ENCODE measurements at places on chromosomes 12 and 14.

DNA sequence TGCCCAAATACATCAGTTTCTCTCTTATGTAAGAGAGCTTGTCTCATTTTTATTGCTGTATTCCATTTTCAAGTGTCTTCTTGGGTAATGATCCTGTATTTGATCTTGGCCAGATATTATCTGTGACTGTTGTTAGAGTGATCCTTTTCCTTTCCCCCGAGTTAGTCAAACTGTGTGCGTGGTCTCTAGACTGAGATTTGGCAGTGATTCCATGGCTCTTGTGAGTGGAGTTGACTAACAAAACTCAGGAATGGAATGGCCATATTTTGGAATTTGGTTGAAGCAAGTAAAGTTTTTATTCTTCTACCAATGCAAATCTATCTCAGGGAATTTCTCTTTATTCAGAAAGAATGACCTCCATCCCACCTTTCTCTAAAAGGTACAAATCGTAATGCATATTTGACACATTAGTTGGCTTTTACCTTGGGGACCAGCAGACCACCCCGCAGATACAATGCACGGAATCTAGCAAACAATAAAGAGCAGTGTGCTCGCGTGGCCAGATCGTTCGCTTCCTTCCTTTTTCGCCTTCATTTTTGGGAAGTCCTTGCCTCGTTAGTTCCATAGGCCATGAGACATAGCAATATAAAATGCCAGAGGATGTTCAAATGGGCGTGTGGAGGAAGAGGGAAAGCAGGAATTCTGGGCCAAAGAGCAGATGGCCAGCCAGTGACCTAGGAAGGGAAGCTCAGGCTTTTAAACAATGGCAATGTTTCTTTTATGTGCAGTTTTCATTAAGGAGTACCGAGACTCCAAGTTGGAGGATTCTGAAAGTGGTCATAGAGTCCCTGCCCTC is 24.4 kb downstream of the ETV6 start:
- no peak for DNase-seq

DNA sequence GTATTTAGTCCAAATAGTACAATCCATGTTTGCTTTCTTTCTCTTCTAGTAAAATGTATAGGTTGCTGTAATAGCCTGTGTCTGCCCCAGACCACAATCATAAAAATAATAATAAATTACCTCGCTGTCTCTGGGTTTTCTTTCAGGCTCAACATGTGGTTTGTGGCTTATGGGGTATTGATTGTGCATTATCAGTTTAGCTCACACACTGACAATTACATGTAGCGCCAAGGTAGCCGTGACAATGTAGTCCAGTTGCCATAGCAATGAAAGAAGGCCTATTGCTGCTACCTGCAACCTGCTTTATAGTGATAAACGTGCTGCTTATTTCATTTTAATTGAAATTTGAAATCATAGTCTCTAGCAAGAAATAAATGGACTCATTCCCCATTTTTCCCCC is 1009.8 kb downstream of the NRXN3 start:
- no peak for DNase-seq

- DNase-seq, result no peak
These were observed 5.9 kb downstream of the GSG1 start for GRCh38 chr12:13097491-13098011.

GRCh38 chr12:119211884-119212283 is 33.2 kb downstream of the HSPB8 start:
- DNase-seq, result peak; percentile 41

DNA sequence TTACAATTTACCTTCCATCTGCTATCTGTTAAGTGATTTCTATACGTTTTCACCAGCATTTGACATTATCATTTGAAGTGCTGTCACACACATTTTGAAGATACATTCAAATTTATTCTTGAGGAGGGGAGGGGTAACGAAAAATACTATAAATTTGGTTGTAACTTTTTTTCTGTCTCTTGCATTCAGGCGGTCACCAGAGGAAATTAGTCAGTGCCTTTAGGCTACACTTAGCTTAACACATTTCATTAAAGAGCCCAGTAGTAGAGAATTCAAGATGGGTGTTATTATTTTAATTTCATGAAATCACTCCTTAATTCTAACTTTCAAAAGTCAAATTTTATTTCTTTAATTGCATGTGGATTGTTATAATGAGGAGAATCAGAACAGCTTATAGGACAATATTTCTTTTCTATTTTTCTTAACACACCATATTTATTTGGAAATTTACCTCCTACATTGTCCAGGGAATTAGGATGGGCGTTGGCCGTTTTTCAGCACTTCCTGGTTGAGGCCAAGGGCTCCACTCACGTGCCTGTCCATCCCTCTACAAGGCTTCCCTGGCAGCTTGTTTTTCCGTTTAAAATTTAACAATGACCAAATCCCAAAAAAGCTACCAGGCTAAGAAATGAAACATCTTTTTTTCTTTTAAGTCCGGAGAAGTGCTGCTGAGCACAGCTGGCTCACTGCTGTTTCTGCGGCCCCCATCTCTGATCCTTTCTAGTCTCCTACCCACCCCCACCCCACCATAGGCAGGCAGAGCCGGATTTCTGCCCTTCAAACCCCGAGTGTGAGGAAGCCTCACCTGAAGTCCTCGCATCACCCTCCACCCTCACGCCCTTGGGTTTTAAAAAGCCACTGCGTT is 1.1 kb upstream of the FAR2 start:
- DNase-seq, result no peak

GRCh38 chr12:95169368-95169767 is 47.9 kb downstream of the FGD6 start:
- DNase-seq, result no peak

DNA sequence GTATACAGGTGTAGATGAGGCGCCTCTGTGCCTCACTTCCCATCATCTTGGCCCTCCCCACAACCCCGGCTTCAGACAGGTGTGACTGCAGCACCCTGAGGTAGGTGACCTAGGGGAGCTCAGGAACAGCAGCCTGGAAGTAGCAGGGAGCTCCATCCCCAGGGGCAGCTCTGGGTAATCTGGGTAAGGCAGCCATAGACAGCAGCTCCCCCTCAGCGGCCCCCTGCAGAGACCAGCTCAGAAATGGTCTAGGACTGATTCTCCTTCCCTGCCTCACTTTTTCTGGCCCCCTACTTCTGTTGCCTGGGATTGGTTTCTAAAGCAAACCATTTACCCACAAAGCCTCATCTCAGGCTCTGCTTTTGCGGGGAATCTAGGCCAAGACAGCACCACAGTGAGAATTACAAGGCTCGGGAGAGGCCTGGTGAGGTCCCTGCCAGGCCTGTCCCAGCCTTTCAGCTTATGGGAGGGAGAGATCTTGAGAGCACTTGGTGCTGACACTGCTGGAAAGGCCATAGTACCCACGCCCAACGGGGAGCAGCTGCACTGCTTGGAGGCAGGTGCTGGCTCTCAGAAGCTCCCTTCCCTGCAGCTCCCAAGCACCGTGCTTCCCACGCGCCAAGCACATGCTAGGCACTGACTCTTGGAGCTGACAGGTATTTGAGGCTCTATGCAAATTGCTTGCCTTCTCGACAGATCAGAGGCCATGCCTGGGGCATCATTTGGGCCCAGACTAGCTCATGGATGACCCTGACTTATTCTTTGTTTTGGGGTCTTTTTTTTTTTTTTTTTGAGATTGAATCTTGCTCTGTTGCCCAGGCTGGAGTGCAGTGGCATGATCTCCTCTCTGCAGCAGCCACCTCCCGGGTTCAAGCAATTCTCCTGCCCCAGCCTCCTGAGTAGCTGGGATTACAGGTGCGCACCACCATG is 45.1 kb upstream of the TRAF3 start:
- peak; percentile 46 for DNase-seq

- no peak for DNase-seq
These were observed 908 bp downstream of the ENTPD5 start for GRCh38 chr14:74018174-74018585.

DNA sequence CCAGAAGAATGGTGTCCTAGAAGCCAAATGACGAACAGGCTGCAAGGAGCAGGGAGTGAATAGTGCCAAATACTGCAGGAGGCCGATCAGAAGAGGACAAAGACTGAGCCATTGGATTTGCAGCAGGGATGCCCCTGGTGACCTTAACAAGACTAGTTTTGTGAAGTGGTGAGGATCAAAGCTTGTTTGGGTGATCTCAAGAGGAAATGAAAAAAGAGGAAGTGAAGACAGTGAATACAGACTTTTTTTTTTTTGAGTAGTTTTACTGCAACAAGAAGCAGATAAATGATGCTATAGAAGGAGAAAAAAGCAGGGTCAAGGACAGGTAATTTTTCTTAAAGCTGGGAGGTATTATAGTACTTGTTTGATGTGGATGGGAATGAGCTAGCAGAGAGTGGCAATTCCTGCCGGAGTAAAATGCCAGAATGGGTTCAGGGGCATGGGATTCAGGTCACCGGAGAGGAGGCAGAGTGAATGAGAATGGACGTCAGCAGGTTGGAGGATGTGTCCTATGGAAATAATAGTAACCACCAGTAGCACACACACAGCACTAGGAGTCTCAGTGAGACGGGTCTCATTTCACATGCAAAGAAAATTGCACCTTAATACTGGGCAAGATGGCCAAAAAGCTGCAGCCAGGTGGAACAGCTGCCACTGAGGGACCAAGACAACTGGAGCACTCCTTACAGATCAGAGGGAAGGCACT is 345.8 kb upstream of the CCDC196 start:
- DNase-seq, result no peak

GRCh38 chr14:92507174-92507768 is 6.3 kb upstream of the RIN3 start:
- no peak for DNase-seq

DNA sequence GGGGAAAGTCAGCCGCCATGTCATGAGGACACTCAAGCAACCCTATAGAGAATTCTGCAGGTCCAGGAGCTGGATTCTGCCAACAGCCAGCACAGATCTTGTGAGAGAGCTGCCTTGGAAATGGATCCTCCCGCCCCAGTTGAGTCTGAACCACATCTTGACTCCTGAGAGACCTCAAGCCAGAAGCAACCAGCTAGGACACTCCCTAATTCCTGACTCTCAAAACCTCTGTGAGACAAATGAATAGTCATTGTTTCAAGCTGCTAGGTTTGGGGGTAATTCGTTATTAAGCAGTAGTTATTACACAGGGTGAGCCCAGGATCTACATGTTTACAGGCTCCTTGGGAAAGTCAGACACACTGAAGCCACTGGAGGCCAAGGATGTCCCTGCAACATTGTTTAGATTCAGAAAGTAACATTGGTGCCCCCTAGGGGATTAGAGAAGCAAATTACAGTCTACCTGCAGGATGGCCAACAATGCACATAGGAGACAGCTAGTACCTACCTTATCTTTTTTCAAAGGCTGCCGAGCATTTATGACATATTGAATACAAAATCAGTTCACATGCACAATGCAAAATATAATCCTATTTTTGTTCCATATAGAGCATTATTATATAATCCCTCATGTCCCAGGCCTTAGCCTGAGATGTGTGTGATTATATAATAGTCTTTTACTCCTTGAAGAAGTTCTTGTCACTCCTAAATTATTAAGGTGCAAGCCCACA is 57.9 kb upstream of the FICD start:
- DNase-seq, result peak; percentile 80

GRCh38 chr12:129662234-129662633 is 241.6 kb downstream of the TMEM132D start:
- DNase-seq, result no peak

DNA sequence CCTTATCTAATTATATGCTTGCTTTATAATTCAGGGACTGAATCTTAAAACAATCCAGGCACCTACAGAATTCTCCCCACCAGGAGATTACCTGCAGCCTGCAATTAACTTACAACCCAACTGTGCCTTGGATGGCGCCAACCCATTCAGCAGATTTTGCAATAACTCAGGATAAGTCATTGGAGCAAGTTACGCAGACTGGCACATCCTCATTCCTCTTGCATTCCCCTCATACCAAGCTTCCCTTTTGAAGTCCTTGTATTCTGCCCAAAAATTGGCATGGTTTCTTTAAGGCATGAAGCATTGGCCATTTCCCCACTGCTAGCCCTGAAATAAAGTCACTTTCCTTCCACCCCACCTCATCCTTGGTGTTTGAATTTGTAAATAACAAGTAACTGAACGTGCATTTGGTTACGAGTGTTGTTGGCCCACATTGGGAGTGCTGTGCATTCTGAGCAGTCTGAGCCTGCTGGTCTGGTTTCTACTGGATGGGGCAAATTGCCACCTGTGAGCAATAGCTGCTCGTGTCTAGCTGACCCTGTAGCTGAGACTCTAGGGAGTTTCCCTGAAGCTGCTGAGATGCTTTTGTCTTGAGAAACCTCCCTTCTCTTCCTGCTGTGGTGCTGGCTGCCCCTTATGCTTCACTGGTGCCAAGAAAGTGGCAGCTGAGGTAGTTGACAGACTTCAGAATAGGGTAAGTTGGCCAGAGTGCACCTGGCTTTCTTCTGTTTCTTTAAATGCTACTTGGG is 99.2 kb upstream of the SCAF11 start:
- DNase-seq, result no peak

GRCh38 chr12:130459916-130460315 is 122.2 kb downstream of the PIWIL1 start:
- DNase-seq, result no peak

DNA sequence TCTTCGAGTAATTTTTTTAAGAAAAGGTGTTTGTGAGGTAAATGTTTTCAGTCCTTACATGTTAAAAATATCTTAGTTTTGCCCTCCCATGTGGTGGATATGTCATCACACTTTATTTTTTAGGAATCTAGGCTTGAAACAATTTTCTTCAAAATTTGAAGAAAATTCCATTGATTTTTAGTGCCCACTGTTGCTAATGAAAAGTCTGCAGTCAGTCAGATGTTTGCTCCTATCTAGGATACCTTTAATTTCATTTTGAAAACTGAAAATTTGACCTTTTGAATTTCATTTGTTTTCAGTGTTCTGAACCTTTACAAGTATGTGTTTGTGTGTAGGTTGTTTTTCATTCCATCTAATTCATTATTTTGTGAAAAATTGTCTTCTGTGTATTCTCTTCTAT is 105.4 kb downstream of the LRRK2 start:
- no peak for DNase-seq

DNA sequence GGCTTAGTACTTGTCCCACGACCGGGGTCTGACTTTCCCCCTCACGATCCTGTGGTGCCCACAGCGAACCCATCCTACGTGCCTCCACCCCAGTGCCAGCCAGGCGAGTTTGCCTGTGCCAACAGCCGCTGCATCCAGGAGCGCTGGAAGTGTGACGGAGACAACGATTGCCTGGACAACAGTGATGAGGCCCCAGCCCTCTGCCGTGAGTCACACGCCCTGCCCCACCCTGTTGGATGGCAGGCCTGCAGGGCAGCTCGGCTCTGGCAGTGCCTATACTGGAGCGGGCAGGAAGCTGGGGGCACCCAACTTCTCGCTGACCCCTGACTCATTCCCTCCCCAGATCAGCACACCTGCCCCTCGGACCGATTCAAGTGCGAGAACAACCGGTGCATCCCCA is 18.3 kb upstream of the LRP1-AS start:
- no peak for DNase-seq

- DNase-seq, result no peak
These were observed 18.3 kb downstream of the KCTD10 start for GRCh38 chr12:109458771-109459208.

- no peak for DNase-seq
These were observed 207.6 kb downstream of the EMP1 start for GRCh38 chr12:13404111-13404628.

DNA sequence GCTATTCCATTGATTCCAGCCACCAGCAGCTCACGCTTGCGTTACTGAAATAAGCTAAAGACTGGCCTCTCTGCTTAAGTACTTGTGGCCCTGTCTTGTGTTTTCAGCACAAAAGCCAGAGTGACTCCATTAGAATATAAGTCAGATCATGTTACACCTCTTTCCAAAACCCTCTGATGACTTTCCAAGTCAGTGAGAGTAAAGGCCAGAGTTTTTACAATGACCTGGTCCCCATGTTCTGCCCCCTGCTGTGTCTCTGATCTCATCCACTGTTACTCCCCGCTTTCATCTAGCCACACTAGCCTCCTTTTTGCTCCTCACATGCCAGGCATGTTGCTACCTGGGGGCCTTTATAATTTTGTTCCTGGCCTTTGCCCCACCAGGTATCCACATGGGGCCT is 6.9 kb upstream of the CKAP4 start:
- DNase-seq, result no peak
